ENCODE measurements at places on chromosomes 7 and 10. TPM values are rescaled to one million over a fixed set of nuclear protein-coding genes. Genes with fewer than 3 reads are reported as not detected.

DNA sequence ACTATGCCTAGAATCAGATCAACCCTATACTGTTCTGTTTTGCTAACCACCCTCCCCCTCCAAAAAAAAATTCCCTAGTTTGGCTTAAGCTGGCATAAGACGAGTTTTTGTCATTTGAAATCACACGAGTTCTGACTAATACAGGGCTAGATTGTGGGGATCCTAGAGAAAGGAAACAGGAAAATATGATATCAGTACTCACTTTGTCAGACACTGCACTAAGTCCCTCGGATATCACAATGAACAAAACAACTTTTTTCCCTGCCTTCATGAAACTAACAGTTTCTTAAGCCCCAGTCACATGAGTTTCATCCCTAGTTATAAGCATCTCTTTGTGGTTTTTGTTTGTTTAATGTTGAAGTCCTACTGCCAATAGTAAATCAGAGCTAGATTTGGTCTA, 118.5 kb downstream of the ITGB8 start:
- DNase-seq = no peak

DNA sequence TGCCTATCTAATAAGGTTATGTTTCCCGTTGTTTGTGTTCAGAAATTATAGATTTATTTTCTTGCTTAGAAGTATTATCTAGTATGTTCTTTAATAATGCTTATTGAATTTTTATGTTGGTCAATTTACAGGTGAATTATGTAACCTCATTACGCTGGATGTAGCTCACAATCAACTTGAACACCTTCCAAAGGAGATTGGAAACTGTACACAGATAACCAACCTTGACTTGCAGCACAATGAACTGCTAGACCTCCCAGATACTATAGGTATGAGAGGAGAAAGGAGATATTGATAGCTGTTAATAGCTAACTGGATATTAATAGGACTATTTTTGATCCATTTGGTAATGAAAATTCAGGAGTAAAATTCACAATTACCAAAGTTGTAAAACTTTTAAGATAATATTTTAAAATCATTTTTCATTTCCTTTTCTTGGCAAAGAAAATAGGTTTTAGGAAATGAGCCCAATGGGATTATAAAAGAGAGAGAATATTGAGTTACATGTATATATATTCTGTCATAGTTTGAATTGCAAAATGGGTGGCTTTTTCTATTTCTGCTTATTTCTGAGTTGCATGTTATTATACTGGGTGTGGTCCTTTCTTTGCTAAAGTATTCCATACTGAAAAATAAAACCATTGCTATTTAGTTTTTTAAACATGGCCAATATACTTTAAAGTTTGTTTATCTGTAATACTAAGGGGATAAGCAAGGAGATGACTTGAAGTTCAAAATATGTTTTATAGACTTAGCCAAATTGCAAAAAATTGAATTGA, 66.3 kb downstream of the SHOC2 start:
- no peak for DNase-seq

- no peak for DNase-seq
These were observed 125.9 kb upstream of the LYZL2 start for GRCh38 chr10:30755441-30755953.

- DNase-seq = no peak
These were observed 1183.4 kb upstream of the AUTS2 start for GRCh38 chr7:68414631-68415425.

- DNase-seq = no peak
These were observed 166.8 kb downstream of the USP6NL start for GRCh38 chr10:11444531-11445228.

CDH23 gene
- total RNA-seq = 11.2 TPM

DNA sequence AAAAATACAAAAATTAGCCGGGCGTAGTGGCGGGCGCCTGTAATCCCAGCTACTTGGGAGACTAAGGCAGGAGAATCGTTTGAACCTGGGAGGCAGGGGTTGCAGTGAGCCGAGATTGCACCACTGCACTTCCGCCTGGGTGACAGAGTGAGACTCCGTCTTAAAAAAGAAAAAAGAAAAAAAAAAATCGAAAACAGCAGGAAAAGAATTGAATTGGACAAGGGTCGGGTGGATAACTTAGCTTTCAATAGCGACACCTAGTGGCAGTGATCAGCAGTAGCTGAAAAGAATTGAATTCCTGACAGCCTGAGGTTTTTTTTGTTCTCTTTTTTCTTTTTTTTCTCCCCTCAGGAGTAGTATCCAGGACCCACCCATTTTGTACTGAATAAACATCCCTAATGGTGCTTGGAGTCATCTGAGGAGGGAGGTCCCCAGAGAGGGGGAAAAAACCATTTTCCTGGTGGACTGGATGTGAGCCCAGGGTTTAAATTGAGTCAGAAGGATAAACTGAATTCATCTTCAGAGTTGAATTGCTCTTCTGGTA, 55.1 kb downstream of the CYCS start:
- no peak for DNase-seq

GRCh38 chr7:117666031-117666430, 186.2 kb downstream of the CFTR start:
- no peak for DNase-seq

OR2A12 gene
- not detected for total RNA-seq

OR2A42 gene
- total RNA-seq = not detected

DNA sequence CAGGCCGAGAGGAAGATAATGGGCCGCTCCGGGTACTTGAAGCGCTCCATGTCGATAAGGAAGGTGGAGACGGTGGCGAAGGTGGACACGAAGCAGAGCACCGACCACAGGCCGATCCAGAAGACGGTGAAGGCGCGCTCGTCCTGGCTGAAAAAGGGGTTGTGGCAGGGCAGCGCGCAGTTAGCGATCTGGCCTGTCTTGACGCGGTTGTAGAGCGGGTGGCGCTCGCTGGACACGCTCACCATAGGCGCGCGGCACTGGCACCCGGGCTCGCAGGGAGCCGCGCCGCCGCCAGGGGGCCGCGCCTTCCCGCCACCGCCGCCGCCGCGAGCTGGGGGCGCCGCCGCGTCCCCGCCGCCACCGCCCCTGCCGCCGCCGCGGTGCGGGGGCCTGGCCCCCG, 1.6 kb downstream of the FZD8 start:
- DNase-seq = peak; percentile 64

- no peak for DNase-seq
These were observed 1373.9 kb upstream of the CELF2 start for GRCh38 chr10:9643782-9644181.

DNA sequence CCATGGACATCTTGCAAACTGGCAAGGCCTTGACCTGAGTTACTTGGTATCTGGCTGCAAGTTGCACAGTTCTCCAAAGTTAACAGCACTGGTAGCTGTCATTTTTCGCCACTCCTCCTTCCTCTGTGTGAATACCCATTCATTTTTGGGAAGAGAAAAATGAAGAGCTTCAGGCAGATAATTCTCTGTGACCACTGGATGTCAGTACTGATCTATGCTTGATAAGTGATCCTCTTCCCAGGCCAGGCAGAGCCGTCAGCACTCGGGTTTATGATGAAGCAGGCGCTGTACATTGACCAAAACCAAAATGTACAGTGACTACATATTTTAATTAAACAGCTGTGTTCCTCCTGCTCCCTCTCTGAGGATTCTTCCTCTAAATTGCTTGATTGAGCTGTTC, 55.9 kb upstream of the PDZD8 start:
- no peak for DNase-seq

- DNase-seq = no peak
These were observed 95.8 kb downstream of the MACC1 start for GRCh38 chr7:20121404-20121803.

GNGT1 gene
- total RNA-seq = not detected

- no peak for DNase-seq
These were observed 70.7 kb downstream of the PRKAG2 start for GRCh38 chr7:151806204-151806603.

DNA sequence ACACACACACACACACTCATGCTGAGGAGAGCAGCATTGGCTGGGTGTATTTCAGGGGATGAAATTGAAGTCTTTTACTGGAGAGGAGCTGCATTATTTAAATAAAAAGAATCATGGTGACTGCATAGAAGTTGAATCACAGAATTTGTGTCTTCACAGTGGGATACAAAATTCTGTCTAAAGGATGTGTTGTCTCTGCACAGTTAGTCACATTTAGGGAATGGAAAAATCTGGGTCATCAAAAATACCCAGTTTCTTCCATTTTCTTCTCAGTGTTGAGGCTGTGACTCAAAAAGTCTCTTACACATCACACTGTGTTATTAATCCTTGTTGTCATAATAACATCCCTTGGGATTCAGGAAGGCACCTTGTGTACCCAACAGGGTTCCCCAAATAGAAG, 10.9 kb downstream of the PAPSS2 start:
- no peak for DNase-seq

DNA sequence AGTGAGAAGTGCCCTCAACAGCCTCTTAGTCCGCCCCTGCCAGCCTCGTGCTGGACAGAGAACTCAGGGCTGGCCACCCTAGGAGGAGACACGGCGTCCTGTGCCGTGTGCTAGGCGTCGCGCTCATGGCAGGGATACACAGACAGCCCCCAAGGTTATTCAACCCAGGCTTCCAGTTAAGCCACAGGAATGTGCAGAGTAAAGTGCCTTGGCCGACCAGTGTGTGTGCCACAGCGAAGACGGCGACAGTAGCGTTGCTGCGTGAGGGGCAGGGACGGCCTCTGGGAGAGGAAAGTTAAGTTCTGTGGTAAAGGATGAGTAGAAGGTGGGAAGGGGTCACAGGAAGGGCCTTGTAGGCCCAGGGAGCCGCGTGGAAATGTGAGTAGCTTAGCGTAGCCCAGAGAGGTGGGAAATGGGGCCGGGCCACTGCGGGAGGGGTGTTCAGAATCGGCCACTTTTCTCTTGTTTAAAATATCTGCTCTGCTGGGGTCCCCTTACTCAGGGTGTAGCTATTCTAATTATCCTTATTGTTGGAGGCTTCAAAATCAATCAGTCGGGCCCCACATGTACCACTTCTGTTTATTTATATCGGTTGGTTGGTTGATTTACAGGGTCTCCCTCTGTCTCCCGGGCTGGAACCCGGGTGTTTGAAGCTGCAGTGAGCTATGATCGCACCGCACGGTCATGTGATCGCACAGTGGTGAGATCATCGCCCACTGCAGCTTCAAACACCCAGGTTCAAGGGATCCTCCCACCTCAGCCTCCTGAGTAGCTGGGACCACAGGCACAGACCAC, 24.5 kb downstream of the TMEM120A start:
- DNase-seq = no peak

Data from activated naive CD4-positive, alpha-beta T cell treated with anti-CD3 and anti-CD28 coated beads, Interleukin-2, amount 50 U/mL, for 72 hours (primary cell).